Vagina (tissue), 2 donors: ENCODE measurements at places on chromosomes 4 and X. TPM values are rescaled to one million over a fixed set of nuclear protein-coding genes. Genes with fewer than 3 reads are reported as not detected.

DNA sequence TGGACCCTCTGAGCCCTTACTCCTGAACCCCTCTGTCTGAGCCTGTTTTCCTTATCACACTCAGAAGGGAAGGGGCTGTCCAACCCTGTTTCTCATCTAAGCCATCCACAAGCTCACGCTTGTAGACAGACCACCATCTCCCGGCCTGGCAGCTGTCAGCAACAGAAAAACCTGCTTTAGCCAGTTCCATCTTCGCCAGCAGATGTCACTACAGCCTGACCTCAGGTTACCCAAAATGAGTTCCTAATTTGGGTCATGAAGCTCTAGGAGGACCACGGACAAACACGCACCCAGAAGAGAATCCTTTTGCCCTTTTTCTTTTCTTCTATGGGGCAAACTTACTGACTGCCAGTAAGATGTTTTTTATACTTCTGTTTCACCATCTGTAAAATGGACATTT is 445.4 kb downstream of the BCOR start:
- no peak for DNase-seq

GRCh38 chr4:123954220-123954619 is 557.6 kb downstream of the SPRY1 start:
- DNase-seq = no peak

GRCh38 chrX:150205011-150205410 is 158.1 kb upstream of the MAMLD1 start:
- no peak for DNase-seq

- no peak for DNase-seq
Observed at GRCh38 chr4:44738615-44739014, 12.3 kb upstream of the GNPDA2 start.

DNA sequence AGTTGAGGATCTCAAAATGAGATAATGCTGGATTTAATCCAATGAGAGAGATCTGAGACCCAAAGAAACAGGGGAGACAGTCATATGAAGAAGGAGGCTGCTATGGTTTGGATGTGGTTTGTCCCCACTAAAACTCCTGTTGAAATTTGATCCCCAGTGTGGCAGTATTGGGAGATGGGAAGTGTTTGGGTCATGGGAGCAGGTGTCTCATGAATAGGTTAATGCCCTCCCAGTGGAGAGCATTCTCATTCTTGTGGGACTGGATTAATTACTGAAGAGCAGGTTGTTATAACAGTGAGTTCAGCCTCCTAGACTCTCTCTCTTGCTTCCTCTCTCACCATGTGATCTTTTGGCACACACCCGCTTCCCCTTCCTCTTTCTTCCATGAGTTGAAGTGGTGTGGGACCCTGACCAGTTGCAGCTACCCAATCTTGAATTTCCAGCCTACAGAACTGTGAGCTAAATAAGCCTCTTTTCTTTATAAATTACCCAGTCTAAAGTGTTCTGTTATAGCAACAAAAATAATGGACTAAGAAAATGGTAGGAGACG is 70.3 kb downstream of the PPEF2 start:
- DNase-seq = no peak

- DNase-seq = no peak
Observed at GRCh38 chr4:72496119-72496518, 72.9 kb downstream of the ADAMTS3 start.

DNA sequence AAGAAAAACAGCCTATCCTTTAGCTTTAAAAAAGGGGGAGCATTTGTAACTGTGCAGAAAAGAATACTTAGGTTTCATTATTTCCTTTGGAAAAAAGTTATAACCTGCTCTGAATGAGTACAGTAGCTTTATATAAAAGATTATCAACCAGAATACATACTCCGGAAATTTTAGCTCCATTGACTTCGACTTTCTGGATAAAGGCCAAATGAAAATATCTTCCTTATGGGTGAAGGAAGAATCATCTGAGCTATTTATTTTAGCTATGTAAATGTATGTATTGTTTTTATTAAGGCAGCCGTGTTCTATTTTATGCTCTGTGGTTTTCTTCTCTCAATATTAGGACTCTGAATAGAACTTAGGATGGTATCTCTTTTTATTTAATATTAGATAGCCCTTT is 69.0 kb upstream of the ETNPPL start:
- no peak for DNase-seq

GAGE12J gene
- total RNA-seq = not detected

CHRDL1 gene
- total RNA-seq = 36.8 TPM

S100P gene
- total RNA-seq = 18.2 TPM
